ENCODE measurements at places on chromosomes 2 and 18.

DNA sequence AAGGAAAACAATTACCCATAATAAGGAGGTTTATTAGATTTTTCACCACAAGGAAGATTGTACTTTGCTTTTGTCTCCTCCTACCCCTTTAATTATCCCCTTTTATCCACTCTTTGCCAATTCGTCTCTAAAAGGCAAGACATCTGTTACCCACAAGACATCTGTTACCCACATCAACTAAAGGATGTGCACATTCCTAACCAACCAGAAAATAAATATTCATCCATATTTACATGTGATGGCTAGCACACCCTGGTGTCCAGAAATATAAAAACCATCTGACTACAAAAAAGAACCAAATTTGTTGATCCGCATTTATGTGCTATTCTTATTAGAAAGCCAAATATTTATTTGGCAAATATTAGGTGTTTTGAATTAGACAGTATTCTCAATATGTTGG lies 35.7 kb downstream of the ACVR1C start:
- peak; percentile 46 for DNase-seq

- no peak for DNase-seq
These were observed 484.4 kb downstream of the ZNF804A start for GRCh38 chr2:185082749-185083148.

GRCh38 chr2:3701071-3701470 lies 2.3 kb upstream of the DCDC2C start:
- DNase-seq = no peak

DNA sequence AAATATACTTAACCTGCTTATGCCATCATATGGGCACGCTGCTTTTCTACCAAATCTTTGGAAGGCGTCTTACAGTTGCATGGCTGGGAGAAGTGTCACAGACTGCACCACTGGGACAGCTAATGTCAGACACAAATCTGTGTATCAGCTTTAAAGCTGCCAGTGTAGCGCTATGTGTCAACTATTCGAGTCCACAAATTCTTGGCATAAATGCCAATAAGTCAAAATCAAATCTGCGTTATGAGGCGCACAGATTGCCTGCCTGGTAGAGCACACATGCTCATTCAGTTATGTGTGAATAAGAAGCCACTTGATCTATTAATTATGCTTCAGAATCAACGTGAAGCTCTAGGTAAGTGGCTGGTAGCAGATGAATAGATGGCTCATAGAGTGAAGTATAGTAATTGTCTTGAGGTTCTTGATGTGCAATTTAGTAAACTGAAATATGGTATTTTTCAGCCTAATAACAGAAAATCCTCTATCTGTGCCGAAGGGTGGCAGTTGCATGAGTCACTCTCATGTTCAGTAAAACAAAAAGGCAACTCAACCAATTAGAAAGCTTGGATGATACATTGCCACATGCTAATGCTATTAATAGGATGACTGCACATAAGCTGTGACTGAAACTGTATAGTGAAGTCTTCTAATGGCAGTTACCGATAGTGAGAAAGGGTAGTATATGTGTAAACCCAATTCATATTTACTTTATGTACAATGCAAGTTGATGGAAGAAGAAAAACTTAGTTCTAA lies 52.0 kb downstream of the DCC start:
- no peak for DNase-seq

DNA sequence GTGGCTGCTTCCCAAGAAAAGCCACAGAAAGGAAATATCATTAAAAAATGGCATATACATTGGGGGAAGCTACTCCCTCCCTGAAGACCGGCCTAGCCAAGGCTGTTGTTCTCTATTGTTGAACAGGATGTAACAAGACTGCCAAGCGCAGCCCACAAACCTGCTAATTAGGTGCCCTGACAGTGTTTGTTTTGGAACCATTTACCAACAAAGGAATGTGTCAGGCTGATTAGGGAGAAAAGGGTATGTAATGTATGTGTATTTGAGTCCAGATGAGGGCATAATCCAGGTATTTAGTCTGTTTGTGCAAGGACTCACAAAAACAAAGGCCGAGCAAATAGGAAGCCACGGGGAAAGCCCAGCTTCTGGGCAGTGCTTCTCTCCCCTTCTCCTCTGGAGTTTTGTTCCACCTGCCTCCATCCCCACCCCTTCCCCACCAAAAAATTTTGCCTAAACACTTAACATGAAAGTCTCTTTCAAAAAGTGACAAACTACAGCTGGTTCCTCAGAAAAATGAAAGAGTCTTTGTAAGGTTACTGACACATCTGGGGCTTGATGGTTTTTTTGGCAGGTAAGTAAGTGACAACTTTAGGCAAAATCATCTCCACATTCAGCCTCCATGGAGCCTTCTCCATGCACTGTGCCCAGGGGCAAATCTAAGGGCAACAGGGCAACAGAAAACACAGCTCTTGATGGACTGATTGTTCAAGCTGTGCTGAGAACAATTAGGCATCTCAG lies 78.3 kb upstream of the FZD5 start:
- peak; percentile 45 for DNase-seq

DNA sequence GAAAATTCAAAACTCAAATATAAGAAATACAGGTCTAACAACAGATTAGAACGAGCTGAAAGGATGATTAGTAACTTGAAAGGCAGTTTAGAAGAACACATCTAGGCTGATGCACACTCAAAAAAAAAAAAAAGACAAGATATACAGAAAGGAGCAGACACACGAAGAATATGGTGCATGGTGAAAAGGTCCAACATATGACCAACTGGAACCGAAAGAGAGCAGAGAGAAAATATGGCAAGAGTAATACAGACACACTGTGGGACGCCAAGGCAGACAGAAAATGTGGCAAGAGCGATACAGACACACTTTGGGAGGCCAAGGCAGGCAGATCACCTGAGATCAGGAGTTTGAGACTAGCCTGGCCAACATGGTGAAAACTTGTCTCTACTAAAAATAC lies 39.8 kb downstream of the NDUFA10 start:
- no peak for DNase-seq

GRCh38 chr2:221293949-221294742 lies 278.0 kb downstream of the EPHA4 start:
- DNase-seq = peak; percentile 18

DNA sequence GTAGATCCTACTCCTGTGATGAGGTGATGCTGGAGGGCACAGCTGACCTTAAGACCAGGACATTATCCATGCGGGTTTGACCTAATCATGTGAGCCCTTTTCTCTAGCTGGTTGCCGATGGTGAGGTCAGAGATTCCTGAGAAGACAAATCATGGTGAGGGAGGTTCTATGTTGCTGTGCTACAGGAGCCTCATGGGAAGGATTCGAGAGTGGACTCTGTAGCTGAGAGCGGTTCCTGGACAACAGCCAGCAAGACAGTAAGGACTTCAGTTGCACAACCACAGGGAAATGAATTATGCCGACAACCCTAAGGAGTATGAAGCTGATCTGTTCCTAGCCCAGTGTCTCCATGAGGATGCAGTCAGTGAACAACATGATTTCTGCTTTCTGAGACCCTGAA lies 80.4 kb downstream of the EPB41L3 start:
- no peak for DNase-seq

DNA sequence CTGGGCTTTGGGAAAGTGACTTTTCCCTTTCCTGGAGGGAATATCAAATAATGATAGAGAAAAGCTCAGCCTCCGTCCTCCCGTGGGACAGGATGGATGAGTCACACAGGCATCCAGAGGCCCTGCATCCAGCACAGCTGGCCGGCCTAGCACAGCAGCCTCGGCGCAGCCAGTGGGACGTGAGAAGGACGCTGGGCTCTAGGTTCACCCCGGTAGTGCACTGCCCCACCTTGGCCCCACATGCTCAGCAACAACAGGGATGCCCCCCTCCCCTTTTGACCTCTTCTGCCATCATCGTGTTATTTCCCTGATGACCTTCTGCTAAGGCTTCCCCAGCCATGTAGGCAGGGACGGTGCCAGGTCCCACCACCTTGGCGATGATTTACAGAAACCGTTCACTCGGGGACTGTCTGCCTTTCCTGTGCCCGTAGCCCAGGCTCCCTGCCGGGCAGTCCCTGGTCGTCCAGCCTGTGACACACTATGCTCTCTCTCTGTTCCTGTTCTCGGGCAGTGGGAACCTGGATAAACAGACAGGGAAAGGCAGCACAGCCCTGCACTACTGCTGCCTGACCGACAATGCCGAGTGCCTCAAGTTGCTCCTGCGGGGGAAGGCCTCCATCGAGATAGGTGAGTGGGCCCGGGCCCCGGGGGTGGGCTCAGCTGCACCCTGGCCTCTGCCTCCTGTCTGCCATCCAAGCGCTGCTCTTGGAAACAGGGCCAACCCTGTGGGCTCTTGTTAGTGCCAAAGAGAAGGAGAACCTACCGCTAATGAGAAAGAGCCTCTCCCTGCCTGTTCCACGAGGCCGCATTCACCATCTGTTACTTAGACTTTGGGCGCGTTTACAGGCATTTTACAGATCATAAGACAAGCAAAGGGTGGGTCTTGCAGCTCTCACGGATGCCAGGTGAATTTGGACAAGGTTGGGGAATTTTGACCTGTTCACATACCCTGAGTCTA lies 44.6 kb downstream of the ITGB1BP1 start:
- no peak for DNase-seq

- no peak for DNase-seq
These were observed 170.2 kb downstream of the NRP2 start for GRCh38 chr2:205852457-205852856.

DNA sequence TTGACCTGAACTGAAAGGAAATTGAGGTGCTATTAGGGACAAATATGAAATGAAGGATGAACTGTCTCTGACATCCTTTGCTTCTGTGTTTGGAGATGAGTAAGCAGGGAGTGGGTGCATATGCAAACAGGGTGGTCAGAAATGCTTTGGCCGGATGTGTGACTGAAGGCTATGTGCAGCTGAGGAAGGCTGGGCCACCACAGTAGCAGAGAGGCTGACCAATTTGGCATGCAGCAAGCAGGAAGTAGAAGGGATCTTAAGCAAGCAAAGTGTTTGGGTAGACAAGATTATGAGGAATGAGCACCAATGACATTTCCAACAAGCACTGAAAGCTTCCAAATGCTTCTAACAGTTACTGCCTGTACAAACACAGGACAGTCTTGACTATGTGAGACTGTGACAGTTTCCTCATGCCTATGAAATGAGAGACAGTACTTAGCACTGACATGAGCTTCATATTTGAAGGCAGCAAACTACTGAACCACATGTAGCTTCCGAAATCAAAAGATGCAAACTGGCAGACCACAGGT lies 3.3 kb upstream of the ACTR3 start:
- DNase-seq = peak; percentile 85

- DNase-seq = no peak
These were observed 183.8 kb downstream of the PID1 start for GRCh38 chr2:229087267-229087666.

DNA sequence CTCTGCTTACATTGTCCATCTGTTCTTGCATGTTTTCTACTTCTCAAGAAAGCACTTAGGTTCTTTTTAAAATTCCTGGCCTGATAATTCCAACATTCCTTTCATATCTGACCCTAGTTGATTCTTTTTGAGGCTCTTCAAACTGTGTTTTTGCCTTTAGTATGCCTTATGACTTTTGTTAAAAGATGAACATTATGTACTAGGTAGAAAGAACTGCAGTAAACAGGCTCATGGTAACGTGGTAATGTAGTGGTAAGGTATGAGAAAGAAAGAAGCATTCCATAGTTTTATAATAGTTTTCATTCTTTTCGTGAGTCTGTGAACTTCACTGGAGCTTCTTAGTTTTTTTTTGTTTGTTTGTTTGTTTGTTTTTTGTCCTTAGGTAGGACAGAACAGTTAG lies 306.4 kb downstream of the MBD2 start:
- DNase-seq = no peak

DNA sequence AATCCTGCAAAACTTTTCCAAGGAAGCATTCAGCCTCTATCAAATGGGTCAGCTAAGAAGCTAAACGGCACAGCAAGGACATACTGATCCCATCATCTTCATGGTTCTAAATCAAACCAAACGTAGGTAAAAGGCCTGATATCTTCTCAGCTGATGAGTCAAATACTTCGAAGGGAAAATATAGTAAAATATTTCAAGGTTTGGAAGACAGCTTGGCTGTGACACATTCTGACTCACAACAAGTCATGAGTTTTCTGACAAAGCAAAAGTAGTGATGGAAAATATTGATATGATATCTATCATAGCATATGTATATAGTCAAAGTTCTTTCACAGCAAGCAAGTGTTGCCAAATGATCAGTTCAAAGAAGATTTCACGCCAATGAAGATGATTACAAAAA lies 31.5 kb downstream of the DOCK10 start:
- peak; percentile 43 for DNase-seq

DNA sequence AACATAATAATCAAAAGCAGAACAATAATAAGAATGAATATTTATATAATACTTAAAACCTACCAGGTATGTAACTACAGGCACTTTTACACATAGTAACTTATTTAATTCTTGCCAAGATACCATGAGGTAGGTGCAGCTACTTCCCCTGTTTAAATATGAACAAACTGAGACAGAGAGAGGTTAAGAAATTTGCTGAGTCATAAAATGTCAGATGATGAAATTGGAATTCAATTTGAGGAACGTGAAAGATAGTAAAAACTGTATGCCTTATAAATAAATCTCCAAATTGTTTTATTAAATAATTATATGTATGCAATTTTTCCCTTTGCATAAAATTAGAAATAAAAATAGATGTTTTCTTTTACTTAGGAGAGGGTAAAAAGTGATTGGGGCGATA lies 1103.3 kb upstream of the NRXN1 start:
- DNase-seq = peak; percentile 3

DNA sequence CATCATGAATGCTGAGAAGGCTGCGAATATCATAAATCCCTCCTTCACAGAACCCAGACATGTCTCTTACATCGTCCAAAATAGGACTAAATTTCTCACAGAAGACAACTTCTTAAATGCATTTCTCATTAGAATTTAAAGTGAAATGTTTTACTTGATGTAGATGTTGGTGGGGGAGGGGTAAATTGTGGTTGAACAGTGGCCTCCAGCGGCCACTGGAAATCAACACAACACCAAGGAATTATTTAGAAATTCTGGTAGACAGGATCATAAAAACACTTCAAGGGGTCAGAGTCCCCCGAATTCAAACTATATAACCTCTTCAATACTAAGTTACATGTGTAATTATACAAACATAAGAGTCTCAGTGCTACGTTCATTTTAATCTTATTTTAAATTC lies 135.9 kb downstream of the ABCA12 start:
- DNase-seq = peak; percentile 72

GRCh38 chr18:46466234-46467160 lies 190.5 kb downstream of the LOXHD1 start:
- no peak for DNase-seq

DNA sequence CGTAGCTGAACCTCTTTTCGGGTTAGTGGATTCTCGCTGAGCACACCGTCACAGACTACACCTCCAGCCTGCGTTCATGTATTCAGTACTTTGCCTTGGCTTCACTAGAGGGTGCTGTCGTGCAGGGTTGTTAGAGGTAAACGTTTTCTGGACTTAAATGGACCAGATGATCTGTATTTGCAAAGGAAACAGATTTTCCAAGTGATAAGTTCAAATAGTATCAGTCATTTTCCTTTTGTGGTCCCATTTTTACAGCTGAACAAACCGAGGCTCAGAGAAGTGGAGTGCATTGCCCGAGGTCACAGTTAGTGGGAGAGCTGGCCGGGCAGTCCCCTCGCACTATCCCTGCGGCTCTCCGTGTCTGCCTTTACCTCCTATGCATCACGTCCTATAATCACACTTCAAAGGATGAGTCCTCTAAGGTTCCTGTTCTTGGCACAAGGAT lies 125.9 kb downstream of the MAP4K4 start:
- peak; percentile 87 for DNase-seq

GRCh38 chr18:59197636-59198035 lies 22.3 kb upstream of the GRP start:
- DNase-seq = no peak

GRCh38 chr2:53633441-53633840 lies 134.2 kb upstream of the CHAC2 start:
- DNase-seq = no peak

- peak; percentile 75 for DNase-seq
These were observed 103.5 kb upstream of the MAP3K20 start for GRCh38 chr2:172972005-172972619.

Data from hematopoietic multipotent progenitor cell treated with erythropoietin and hydrocortisone succinate and interleukin-3 and kit ligand, for 4 days (in vitro differentiated cells).